Activated CD4-positive, CD25-positive, alpha-beta regulatory T cell treated with anti-CD3 and anti-CD28 coated beads, Interleukin-2, amount 50 U/mL, for 72 hours (primary cell): ENCODE measurements at places on chromosomes 7 and 10.

GRCh38 chr7:73936967-73937366, 76.0 kb downstream of the TMEM270 start:
- DNase-seq: no peak

GRCh38 chr7:127648986-127649385, 3.0 kb upstream of the SND1 start:
- no peak for DNase-seq

GRCh38 chr10:68562661-68563570, 2.8 kb downstream of the TET1 start:
- no peak for DNase-seq

DNA sequence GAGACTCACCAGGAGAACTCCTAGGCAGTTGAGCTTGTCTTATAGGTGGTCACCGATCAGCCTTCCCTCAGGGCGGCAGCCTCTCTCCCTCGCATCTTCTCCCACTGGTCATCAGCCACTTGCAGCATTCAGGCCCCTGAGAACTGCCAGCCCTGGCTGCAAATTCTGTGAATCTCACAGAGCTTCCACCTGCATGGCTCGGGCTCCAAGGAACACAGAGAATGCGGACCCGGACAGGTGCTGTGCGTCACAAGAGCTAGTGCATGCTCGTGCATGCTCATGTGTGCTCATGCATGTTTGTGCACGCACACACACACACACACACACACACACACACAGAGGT, 176.9 kb downstream of the ARHGAP12 start:
- no peak for DNase-seq

GRCh38 chr7:73342645-73343044, 14.7 kb downstream of the FKBP6 start:
- DNase-seq: no peak

- DNase-seq: no peak
These were observed 2.1 kb downstream of the NOS3 start for GRCh38 chr7:150992833-150993302.

GRCh38 chr10:132269266-132270230, 38.2 kb downstream of the STK32C start:
- DNase-seq: no peak

GRCh38 chr10:27500886-27501285, 3.2 kb upstream of the RAB18 start:
- no peak for DNase-seq

GRCh38 chr7:158453663-158454062, 134.0 kb downstream of the PTPRN2 start:
- no peak for DNase-seq

- no peak for DNase-seq
These were observed 102.2 kb downstream of the TAX1BP1 start for GRCh38 chr7:27842094-27842692.

DNA sequence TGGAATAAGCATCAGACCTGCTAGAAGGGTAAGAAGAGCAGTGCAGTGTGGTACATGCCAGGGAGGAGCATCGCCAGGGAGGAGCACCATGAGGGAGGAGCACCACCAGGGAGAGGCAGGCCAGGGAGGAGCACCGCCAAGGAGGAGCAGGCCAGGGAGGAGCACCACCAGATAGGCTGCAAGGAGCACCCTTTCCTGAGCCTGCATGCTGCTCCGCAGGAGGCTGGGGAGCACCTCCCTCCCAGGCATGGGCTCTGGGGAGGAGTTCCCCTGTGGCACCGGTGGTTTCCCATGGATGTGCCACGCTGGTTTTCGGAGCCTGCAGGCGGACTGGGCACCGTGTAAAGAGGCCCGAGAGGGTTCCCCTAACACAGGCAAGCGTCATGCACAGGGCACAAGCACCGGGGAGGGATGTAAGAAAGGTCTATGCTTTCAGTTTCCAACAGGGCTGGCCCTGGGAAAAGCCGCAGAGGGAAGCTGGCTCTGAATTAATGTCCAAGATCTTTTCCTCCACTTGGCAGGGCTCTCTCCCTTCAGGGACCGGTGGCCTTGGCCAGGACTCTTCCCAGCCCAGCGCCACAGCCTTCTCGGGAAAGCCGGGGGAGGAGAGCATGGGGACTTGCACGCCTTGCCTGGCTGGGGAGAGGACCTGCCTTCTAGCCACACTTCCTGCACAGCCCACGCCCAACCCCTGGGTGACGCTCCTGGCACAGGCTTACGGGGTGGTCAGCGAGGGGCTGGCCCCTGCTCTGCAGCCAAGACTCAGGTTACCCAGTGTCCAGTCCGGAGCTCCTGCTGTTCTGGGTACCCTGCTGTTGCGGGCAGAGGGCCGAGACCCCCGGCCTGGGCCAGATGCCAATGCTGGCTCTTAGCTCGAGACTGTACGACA, 11.5 kb upstream of the GPER1 start:
- DNase-seq: no peak

GRCh38 chr10:117186832-117187615, 10.3 kb upstream of the KCNK18 start:
- no peak for DNase-seq

DNA sequence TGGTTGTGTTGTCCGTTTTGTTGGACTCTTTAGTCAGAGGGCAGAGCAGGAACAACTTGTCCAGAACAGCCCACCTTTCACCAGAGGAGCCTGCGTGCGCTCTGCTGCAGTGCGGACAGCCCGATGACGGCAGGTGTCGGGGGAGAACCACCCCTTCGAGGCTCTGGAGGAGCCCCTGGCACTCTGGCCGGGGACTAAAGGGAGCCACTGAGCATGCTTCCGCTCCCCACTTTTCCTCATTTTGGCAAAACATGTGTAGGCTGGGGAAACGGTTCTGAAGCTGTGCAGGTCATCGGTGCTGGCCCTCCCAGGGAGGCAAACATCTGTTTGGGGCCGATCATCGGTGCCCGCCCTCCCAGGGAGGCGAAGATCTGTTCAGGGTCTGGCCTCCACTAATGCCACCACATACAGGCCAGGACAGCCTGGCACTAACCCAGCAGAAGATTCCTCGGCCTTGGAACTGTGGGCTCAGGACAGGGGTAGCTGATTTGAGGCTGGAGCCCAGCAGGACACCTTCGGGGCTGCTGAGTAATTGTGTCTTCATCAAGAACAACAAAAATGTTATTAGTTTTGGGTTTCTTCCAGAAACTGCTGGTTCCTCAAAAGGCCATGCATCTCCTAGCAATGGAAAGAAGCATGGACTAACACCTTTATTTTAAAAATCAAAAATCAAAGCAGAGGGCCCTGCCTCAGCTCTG, 124.4 kb upstream of the TCERG1L start:
- no peak for DNase-seq

DNA sequence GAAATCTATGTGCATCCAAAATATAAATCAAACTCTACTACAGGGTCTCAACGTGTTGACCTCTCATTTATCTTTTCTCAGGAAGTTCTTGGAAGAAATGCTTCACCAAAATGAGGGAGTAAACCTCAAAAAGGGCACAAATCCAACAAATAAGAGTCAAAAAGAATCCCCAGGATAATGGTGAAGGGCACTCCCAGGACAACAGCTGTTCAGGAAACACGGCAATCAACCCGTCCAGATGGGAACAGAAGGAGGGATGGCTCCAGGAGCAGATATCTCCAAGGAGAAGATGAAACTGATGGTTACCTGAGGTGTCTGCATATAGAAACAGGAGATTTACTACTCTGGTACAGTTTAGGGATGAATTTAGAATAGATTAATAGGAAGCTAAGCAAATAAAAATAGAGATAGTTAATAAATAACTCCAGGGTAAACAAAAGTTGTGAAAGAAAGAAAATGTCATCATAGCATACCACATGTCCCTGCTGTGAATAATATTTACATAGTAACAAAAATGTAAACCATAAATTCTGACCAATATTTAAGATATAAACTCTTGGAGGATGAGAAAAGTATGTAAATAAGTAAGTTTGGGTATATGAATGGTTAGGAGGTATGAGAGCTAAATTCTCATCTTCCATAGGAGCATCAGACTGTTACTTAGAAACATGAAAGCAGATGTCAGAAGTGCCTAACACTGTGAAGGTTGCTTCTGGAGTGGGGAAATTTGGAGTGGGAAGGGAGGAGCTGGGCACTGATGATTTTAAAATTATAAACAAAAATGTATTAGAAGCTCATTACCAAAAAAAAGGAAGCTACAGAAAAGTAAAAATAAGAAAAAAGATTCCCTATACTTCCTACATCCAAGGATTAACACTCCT, 237.5 kb upstream of the HPS1 start:
- no peak for DNase-seq

GRCh38 chr7:31465285-31465684, 48.6 kb upstream of the ITPRID1 start:
- no peak for DNase-seq

DNA sequence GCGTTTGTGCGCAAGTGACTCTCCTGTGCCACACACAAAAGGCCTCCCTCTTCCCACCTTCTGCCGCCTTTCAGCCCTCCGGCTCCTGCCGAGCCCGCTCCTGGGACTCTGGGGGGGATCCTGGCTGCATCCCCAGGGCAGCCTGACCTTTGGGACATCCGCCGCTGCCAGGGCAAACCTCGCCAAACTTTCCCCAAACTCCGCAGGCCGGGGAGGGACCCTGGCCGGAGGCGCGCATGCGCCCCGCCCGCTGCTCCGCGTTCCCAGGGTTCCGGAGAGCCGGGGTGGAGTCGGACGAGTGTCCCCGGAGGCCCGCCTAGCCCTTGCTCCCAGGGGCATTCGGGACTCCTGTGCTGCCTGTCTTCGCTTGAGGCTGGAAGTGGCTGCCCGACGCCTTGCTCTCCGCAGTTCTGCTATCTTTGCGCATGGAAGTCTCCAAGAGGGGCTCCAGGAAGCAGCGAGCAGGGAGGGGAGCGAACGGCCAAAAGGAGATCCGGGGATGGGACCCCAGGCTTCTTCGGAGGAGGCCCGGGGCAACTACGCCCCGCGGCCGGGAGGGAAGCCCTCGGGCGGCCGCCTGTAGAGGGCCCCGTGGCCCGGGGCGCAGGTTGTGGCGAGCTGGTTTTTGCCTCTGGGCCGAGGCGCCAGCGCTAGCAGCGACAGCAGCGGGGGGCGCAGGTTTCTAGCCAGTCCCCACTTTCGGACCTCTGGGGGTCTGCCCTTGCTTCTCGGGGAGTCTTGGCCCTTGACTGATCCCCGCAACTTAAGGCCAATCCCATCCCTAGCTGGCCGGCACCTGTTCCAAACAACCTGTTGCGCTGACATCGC, 7.0 kb downstream of the PTF1A start:
- no peak for DNase-seq

DNA sequence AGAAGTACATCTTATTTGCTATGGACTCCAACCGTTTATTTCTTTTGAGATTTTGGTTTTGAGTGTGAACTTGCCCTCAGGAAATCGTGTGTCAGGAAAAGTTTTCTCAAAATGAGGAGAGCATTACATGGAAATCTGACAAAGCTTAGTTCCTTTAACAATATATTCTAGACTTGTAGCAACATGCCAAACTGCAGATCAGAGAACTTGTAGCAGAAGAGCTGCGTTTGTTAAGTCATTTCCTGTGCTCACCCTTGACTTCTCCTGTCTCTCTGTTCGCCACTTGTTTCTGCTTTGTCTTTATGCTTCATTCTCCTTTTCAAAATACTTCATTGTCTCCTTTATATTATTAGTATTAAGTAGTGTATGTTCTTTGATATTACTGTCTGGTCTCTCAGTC, 116.6 kb upstream of the FOXP2 start:
- no peak for DNase-seq

DNA sequence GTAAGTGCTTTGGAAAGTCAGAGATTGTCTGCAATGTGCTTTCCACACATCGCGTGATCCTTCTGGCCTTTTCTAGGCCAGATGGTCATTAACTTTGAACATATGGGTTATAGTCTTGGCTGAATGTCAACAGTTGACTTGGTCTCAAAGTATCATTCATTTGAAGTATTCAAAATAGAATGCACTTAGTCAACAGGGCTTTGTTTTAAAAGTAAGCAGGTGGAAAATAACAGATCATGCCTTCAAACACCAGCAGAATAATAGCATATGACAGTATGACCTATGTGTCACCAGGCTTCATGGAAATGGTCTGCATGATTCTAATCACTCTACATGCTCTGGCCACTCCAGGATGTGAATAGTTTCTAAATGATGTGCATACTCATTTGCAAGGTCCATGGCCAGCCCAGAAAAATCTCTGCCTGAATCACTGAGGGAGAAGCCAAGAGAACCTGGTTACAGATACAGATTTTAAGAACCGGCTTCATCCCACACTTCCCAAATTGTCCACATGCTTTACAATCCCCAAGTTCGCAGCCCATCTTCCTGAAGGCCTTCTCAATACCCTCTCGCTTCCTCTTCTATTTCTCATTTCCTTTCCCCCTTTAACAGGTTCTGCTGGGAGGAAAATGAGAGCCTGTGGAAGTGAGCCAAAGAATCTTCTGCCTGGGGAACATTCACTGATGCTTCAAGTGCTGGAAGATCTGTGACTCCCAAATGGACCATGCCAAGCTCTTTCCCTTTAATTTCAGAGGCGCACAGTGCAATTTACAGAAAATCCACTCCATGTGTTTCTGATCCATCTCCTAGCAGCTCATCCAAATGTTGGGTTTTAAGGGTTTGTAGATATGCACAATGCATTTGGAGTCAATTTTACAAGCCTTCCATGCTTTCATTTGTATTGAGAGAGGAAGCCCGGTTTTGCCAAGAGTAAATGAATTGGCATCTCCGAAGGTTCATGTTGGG, 122.8 kb upstream of the GDF10 start:
- no peak for DNase-seq

GRCh38 chr7:31102151-31102972, 50.3 kb downstream of the ADCYAP1R1 start:
- DNase-seq: no peak

GRCh38 chr10:123771877-123772644, 105.9 kb downstream of the GPR26 start:
- no peak for DNase-seq

DNA sequence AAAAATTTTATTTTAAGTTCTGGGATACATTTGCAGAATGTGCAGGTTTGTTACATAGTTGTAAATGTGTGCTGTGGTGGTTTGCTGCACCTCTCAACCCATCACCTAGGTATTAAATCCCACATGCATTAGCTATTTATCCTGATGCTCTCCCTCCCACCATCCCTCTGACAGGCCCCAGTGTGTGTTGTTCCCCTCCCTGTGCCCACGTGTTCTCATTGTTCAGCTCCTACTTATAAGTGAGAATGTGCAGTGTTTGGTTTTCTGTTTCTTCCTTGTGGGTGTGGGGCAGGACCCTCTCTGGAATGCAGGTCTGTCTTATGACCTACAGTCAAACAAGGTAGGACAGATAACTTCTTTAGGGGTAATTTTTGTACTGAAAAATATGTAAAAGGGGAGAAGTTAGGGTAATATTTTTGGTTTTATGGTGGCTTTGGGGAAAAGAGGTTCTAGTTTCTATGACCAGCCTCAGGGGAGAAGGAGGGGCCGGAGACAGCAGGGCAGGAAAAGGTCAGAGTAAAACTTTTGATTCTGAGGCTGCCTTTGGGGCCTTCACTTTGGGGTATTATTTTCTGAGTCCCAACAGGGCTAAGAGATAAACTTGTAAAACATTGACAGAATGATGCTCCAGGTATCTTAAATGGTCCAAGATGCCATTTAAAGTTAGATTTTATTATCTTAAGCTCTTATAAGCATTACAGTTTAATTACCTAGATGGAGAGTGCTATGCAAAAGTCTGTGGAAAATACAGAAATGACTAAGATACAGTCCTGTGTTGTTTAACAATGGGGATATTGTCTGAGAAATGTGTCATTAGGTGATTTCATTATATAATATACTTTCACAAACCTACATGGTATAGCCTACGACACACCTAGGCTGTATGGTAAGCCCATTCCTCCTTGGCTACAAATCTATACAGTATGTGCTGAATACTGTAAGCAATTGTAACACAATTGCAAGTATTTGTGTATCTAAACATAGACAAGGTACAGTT, 354.8 kb downstream of the ABCA13 start:
- no peak for DNase-seq

- DNase-seq: peak; percentile 29
These were observed 769 bp upstream of the ELFN1 start for GRCh38 chr7:1669064-1669951.
